ENCODE measurements at places on chromosomes 4 and X. TPM values are rescaled to one million over a fixed set of nuclear protein-coding genes. Genes with fewer than 3 reads are reported as not detected.

DNA sequence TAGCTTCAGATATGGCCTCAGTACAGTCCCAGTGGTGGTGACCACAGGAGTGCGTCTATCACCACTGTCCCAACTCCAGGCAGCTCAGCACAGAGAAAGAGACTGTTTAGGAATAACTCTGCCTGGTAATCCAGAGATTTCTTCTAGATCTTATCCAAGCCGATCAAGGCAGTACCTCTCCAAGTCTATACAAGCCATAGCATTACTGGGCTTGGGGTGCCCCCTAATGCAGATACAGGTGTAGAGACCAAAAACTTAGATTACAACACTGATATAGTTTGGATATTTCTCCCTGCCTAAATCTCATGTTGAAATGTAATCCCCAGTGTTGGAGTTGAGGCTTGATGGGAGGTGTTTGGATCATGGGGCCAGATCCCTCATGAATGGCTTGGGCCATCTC lies 100.9 kb downstream of the PTCHD1 start:
- no peak for ATAC-seq

- ATAC-seq, result no peak
Observed at GRCh38 chr4:41746025-41746439, 2.5 kb downstream of the PHOX2B start.

The UGT2B15 gene
- total RNA-seq, result not detected

The MAGEA6 gene
- not detected for total RNA-seq

GRCh38 chr4:123709336-123709735 lies 312.7 kb downstream of the SPRY1 start:
- no peak for ATAC-seq

The SPIN2A gene
- total RNA-seq, result 0.42 TPM

The CXCL5 gene
- total RNA-seq, result not detected

GRCh38 chrX:47958761-47959342 lies 44.9 kb downstream of the ZNF182 start:
- no peak for ATAC-seq

The PDK3 gene
- total RNA-seq, result 8.8 TPM
